ENCODE measurements at places on chromosomes 5 and 9.

- DNase-seq = no peak
These were observed 601.2 kb upstream of the TYRP1 start for GRCh38 chr9:12091865-12092527.

DNA sequence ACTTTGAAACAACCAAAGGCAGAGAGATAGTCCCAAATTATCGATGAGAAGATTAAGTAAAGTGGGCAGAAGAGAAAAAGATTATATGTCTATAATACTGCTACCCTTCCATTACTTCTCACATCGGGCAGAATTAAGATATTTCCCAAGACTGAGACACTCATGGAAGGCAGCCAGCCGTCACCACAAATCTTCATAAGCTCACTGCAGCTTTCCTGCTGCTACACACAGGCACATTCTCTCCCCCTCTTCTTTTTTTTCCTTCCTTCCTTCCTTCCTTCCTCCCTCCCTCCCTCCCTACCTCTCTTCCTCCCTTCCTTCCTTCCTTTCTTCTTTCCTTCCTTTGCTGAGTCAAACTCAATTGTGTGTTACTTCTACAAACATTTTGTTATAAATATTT lies 58.7 kb upstream of the SPATA31C2 start:
- no peak for DNase-seq

- DNase-seq = no peak
These were observed 1688.4 kb upstream of the CDH9 start for GRCh38 chr5:28726815-28727214.

DNA sequence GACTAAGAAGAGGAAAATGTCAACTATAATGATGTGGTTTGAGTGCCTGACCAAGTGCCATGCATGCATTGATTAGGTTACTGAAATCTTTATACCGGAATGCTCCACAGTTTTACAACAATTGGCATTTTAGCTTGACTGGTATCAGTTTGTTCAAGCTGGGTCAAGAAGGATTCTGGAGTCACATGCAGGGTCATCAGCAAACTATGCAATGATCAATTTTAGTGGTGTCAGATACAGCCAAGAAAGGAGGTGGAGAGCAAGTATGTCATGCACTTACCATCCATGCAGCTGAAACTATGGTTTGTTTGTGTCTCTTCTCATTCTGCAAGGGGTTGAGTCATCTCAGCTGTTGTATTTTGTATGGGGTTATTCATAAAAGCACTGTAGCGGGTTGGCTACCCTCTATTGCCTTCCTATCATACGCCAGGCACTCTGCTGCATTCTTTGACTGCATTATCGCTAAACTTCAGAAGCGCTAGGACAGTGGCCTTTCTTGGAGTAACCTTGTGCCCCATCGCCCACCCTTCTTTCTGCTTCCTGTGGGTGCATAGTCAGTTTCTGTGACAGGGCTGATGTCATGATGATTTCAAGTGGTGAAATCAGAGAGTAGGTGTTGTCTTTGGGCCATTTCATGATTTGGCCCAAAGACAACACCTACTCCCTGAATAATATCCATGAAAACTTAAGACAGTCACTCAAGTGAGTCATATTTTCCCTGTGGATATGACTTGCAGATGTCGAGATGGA lies 145.4 kb downstream of the MTX3 start:
- no peak for DNase-seq

- no peak for DNase-seq
These were observed 57.7 kb downstream of the MAPKAP1 start for GRCh38 chr9:125649315-125649714.

GRCh38 chr9:75930730-75931321 lies 40.4 kb downstream of the PCSK5 start:
- no peak for DNase-seq

- DNase-seq = no peak
These were observed 28.9 kb upstream of the LPCAT1 start for GRCh38 chr5:1552521-1553255.

GRCh38 chr5:6543346-6543730 lies 89.5 kb downstream of the NSUN2 start:
- no peak for DNase-seq

DNA sequence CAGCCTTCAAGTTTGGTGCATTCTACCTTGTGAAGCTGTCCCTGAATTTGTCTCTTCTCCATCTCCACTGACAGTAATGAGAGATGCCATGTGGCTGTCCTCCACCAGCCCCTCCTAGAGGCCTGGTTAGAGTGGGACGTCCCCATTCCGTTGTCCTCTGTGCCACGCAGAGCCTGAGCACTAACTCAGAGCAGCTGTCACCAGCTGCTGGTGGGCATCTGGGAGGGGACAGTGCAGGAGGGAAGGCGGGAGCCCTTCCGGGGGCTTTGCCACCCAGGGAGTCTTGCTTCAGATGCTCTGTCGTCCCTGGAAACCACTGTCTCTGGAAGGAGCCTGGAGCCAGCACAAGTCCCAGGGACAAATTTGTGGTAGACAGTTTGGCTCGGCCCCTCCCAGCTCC lies 78.6 kb downstream of the PDZD2 start:
- DNase-seq = no peak

DNA sequence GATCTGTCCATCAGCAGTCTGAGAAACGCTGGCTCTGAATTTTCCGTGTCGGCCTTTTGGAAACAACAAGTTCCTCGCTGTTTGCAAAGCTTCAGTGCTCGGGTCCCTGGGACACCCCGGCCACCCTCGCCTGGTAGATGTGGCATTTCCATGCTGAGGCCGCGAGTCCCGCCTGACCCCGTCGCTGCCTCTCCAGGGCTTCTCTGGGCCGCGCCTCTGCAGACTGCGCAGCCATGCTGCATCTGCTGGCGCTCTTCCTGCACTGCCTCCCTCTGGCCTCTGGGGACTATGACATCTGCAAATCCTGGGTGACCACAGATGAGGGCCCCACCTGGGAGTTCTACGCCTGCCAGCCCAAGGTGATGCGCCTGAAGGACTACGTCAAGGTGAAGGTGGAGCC lies 4.7 kb downstream of the NTNG2 start:
- DNase-seq = no peak

GRCh38 chr9:105070176-105070575 lies 142.2 kb upstream of the ABCA1 start:
- no peak for DNase-seq

DNA sequence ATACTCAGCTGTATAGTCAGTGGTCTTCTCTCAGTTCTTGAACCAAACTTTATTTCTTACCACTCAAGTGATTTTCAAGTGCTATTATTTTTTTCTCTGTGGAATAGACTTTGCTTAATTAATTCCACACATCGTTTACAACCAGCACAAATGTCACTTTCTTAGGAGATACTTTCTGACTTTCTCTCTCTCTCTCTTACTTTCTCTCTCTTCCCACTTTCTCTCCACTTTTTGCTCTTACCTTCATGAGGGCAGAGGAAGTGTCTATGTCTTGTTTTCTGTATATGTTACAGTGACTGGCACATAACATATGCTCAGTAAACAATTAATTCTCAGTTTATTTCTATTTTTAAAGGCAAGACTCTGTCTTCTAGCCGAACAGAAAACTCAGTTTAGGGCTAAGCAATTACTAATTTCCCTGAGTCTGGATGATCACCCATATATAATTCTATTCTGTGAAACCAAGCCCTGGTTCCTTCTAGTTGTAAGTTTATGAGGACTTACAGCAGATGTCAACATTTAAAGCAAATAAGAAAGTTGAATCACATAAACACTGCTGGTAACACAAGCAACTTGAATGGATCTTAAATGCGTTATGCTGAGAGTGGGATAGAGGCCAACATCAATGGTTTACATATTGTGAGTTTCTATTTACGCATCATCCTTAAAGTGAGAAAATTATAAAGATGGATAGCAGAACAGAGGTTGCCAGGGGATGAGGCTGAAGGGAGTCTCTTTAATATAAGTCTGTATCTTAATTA lies 791.4 kb downstream of the MTRR start:
- DNase-seq = no peak

DNA sequence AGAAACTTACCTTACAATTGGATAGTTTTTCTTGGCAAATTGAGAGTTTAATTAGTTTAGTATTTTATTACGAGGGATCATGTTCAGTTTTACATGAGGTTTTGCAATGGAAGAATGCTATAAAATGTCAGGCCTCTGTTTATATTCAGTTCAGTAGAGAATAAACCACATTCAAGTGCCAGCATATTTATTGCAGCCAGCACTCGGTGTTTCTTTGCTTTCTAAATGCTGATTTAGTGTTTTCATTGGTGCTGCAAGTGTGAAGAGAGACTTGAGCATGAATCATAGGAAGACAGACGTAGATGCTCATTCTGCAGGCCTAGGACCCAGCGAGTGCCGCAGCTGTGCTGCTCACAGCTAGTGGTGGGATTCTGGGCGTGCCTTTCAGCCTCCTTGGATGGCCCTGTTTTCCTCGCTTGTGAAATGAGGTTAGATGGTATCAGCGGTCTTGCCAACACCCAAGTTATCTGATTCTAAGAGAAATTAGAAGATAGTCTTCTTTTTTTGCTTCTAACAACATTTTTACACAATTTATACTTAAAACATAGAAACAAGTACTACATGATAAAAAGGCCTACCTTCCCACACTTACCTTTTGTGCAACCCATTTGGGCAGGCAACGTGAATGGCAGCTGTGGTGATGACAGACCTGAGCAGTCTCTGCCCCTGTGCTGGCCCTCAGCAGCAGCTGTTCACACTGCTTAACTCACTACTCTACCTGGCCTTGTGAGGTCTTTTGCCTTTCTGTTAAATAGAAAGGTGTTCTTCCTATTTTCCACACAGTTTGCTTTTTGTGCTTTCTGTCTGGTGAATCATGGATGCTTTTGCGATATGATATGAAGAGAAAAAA lies 26.8 kb upstream of the TNFAIP8 start:
- DNase-seq = peak; percentile 70

GRCh38 chr5:80152778-80153177 lies 103.1 kb downstream of the SERINC5 start:
- DNase-seq = peak; percentile 17

- DNase-seq = no peak
These were observed 298.0 kb downstream of the FER start for GRCh38 chr5:109045710-109046109.

DNA sequence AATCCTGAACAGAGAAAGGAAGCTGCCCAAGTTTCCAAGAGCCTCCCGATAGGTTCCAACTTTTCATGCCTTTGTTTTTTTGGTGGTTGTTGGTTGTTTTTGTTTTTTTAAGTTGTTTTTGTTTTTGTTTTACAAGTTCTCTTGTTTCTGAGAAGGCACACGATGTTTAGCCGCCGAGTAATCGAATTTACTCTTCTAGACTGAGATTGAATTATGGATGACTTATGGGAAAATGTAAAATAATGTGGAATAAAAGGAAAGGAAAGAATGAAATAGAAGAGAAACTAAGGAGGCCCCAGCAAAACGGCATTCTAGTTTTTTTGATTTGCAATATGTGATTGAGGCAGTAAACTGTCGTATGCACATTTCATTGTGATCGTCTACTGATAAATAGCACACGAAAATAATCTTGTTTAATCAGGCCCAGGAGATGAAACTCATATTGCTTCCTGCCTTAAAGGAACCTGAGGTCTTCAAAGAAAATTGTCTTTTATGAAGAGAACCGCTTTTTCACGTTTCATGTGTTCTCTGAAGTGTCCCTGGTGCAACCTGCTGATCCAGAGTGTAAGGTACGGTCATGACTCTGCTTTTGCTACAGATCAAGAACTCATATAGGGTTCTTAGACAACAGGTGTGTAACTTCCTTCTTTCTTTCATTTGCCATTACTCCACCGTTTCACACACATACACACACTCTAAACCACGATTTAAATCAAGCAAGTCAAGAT lies 1.3 kb upstream of the GNAQ start:
- DNase-seq = no peak

GRCh38 chr9:138071731-138072130 lies 194.1 kb downstream of the CACNA1B start:
- DNase-seq = no peak

- DNase-seq = no peak
These were observed 199.9 kb downstream of the ADAMTS12 start for GRCh38 chr5:33691856-33692255.

DNA sequence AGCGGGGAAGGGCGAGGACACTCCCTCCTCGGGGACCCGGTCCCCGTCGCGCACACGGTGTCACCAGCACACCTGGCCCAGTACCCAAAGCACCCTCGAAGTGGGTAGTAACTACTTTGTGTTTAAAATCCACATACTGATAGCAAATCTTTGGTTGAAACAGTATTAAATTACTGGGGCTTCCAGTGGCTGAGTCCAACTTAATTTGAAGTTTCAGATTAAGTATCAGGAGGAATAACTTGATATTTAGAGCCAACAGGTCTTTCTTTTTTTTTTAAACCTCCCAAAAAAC lies 615 bp downstream of the ATG10 start:
- no peak for DNase-seq

- no peak for DNase-seq
These were observed 73.0 kb downstream of the C9orf85 start for GRCh38 chr9:71984403-71984802.

DNA sequence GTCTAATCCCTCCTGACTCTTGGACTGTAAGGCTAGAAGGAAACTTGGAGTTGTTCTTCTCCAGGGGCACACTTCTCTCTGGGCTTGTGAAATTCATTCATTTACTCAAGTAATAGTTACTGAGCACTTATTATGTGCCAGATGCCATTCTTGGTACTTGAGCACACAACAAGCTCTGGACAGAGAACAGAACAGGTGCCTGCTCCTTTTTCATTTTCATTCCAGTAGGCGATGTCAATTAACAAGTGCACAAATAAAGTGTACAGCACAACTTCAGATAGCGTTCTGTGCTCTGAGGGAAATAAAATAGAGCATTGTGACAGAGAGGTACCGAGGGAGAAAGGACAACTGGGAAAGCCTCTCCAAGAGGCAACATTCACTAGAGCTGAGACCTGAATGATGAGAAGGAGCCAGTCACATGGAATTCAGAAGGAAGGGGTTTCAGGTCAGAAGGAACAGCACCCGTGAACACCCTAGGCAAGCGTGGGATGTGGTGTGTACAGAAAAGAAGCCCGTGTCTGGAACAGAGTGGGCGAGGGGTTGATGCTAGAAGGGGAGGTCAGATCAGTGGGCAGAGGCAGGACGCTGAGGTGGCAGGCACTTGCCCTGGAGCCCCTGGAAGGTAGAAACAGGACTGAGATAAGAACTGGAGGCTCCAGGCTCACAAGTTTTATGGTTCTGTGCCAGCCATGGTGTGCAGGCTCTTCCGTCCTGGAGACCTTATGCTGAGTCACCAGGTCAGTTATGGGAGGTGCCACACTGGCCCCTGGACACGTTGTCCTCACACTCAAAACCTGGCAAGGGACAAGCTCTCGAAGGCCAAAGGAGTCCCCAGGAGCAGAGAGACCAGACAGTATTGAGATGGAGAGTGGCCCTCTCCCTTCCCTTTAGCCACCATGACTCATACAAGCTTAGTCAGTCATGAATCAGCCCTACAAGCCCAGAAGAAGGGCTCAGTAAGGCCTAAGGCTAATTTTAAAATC lies 7.2 kb upstream of the ABLIM3 start:
- no peak for DNase-seq

DNA sequence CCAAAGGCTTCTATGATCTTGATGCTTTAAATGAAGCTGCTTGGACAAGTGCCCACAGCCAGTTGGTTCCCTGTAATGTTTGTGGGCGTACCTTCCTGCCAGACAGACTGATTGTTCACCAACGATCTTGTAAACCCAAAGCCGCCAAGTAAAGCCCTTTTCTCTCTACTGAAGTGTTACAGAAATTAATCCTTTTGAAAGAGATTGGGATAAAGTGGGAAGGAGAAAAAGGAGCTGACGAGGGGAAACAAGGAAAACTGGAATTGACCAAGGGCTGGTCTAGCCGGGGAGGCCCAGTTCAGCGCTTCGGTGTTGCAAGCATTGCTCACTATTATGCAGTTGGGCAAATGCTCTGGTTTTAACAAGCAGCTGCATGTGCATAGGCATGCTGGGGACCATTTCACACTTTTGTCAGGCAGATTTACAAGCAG lies 53.2 kb downstream of the ZNF474 start:
- no peak for DNase-seq

- no peak for DNase-seq
These were observed 14.5 kb upstream of the LPCAT1 start for GRCh38 chr5:1538276-1538675.

- no peak for DNase-seq
These were observed 98.8 kb upstream of the BASP1 start for GRCh38 chr5:17118631-17119030.
